ENCODE measurements at places on chromosomes 1 and 21.

- DNase-seq, result no peak
Observed at GRCh38 chr1:10733474-10734366, 62.7 kb downstream of the CASZ1 start.

- DNase-seq, result peak; percentile 91
Observed at GRCh38 chr1:23194119-23194984, 22.9 kb downstream of the HTR1D start.

DNA sequence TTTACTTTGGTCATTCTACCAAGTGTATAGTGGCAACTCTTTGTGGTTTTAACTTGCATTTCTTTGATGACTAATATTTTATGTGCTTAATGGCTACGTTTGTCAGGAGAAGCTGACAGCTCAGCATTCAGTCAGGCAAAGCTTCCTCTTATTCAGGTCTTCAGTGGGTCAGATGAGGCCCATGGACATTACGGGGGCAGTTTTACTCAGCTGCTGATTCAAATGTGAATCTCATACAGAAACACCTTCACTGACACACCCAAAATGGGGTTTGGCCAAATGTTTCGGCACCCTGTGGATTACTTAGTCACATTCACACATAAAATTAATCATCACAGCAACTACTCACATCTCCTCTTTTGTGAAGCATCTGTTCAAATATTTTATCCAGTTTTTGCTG is 104.9 kb upstream of the PLD5 start:
- no peak for DNase-seq

DNA sequence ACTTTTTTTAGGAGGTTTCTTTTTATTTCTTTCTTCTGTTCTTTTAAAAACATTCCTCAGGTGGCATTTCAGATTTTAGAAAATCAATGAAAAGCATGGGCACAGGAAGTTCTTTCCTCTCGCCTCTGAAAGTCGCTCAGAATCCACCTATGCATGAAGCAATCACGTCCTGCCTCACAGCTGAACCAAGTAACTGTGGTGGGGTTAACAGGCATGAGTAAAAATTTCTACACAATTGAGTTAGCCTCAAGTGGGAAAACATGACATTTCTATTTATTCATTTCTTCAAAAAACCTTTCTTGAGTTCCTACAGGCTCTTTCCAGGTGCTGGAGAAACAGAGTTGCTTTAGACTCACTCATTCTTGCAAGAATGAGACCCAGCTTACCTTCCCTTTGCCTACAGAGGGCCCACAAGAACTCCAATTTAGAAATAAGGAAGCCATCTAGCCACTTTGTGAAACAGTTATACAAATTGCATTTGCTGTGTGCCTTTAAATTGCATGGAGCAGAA is 508.9 kb upstream of the PKN2 start:
- no peak for DNase-seq

GRCh38 chr1:101444873-101445618 is 208.2 kb downstream of the S1PR1 start:
- no peak for DNase-seq

- no peak for DNase-seq
Observed at GRCh38 chr1:222182641-222183040, 365.3 kb downstream of the HHIPL2 start.

DNA sequence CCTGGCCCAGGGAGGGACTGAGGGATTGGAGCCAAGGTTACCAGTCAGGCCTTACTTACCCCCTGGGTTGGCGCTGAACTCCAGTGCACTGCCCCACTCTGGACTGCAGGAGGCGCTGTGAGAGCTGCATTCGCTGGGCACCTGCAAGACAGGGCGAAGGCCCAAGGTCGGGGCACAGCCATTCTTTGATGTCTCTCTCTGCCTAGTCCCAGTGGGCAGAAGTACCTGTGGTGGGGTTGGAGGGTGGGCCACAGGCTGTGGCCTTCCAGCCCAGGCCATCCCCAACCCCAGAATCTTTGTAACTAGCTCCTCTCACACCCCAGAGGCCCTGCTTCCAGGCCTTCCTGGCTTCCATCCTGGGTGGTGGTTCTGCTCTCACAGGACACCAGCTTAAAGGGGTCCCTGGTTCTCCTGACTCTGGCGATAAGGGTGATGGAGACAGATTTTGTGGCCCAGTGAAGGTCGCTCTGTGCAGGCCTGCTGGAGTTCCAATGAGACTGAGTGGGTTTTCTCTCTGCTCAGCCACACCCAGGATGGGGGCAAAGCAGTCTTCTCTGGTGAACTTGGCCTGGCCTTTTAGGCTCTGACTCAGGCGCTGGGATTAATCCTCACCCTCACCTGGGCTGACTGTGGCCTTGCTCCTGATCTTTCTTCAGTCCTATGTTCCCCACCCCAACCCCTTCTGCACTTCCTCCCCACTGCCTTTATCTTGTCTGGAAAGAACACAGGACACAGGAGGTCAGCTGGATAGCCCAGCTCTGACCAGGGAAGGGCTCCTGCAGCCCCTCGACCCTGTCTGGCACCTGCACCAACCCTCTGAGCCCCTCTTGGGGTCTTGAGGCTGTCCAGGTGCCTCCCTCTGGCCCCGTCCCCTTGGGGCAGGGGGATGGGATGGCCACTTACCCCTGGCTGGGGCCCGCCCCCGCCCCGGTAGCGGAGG is 954 bp downstream of the MYOG start:
- no peak for DNase-seq

DNA sequence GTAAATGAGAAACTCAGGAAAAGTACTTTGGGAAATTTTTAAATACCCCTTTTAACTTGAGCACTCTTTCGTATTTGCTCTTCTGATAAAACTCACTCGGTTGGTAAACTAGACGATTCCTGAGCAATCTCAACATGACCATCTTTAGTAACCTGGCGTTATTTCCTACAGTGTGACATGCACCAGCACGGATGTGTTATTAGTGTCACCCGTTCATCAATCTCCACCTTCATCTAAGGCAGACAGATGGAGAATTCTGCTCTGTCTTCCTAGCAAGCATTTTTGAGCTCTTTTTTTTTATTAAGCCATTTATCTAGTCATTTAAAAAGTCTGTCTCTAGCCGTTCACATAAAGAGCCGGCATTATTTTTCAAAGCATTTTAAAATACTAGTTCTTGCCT is 155.2 kb downstream of the DISP1 start:
- no peak for DNase-seq

DNA sequence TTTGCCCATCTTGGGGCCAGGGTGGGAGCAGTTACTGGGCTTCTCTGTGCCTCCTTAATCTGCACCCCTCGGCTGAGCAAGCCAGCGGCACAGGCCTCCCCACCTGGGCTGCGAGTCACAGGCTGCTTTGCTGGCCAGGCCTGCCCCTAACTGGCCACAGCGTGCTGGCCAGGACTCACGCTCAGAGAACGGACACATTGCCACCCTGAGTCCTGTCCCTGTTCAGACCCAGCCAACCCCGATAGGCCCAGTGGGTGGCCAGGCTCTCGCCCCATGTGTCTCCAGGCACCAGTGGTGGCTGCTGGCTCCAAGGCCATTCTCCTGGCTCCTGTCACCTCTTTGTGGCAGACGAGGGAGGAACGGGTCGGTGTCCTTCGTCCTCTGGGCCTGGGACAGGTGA is 61.3 kb downstream of the MORN1 start:
- no peak for DNase-seq

DNA sequence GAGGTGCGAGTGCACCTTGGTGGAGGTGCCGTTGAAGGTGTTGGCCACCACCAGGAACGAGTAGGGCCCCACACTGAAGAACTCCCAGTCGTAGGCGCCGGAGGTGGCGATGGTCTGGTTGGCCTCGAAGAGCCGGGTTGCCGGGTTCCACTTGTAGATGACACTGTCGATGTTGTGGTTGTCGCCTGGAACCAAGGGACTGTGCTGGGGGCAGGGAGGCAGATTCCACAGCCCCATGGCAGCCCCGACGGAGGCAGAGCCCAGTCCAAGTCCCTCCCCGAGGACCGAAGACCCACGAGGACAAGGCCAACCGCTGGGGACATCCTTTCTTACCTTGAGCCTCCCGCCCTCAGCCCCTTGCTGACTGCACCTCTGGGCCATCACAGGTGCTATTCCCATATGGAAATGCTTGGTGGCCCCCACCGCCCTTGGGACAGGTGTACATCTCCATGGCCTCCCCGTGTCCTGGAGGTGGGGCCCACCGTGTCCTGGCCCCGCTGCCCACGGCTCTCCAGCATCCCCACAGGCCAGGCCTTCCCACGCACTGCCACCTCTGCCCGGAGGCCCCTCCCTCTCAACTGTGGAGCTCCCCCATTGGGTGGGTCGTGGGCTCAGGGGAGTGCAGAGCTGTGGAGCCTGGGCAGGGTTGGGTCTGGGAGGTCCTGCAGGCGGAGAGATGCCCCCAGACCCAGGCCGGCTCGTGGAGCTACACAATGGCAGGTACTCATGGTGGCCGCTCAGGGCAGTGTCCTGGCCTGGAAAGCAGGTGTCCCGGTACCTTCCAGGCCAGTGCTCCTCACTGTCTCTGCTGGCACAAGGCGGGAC is 17.9 kb downstream of the KRTAP10-1 start:
- DNase-seq, result no peak

GRCh38 chr1:209761011-209761635 is 5.3 kb downstream of the TRAF3IP3 start:
- DNase-seq, result no peak

- DNase-seq, result no peak
Observed at GRCh38 chr21:37877888-37878684, 38.2 kb downstream of the KCNJ6 start.

GRCh38 chr1:91174734-91175133 is 152.9 kb upstream of the ZNF644 start:
- no peak for DNase-seq

DNA sequence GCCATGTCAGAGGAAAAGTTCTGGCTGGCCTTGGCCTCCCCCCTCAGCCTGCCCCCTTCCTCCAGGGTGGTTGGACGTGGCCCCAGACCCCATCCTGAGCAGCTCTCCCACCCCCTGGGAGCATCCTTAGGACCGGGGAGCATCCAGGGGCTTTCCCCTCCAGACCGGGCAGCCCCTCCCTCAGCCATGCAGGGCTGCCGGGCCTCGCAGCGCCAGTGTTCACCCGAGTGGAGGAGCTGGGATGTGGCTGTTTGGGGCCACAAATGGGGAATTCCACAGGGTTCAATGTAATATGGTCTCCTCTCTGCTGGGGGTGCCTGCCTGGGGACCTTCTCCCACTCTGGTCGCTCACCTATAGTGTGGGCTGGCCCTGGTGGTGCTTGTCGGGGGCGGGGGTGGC is 4.2 kb upstream of the PFKL start:
- no peak for DNase-seq

DNA sequence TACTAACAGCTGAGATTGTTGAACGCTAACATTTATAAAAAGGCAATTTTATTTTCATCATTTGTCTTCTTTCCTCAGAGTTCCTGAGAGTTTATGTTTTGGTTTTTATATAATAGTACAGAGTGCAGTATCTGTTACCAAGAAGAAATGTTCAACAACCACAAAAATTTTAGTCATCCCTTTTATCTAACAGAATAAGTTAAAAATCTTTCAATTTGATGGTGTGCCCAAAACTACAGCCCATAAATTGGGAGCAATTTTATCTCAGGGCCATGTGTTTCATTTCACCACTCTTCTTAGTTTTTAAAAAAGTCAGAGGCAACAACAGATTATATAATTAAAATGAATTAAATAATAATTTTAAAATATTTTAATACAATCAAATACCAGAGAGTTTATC is 37.1 kb downstream of the NEXN start:
- no peak for DNase-seq

DNA sequence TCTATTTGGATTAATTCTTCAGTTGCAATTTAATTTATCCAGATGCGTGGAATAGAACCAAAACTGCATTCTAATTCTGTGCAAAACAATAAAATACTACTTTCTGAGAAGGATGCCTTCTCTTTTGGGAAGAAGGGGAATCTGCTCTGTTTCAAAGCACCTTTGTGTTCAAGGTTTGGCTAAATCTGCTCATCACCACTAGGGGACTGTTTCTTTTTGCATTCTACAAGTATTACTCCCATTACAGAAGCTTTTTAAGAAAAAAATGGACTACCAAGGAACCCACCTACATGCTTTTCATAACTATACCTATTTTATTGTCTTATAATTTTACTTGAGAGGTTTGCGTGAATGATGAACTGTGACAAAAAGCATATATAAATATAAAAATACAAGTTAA is 18.2 kb downstream of the MRPS6 start:
- no peak for DNase-seq

- DNase-seq, result peak; percentile 7
Observed at GRCh38 chr1:180811886-180812285, 100.8 kb upstream of the KIAA1614 start.

- DNase-seq, result no peak
Observed at GRCh38 chr21:42436914-42437313, 33.2 kb downstream of the UBASH3A start.

GRCh38 chr1:29860681-29861080 is 624.4 kb downstream of the PTPRU start:
- no peak for DNase-seq

DNA sequence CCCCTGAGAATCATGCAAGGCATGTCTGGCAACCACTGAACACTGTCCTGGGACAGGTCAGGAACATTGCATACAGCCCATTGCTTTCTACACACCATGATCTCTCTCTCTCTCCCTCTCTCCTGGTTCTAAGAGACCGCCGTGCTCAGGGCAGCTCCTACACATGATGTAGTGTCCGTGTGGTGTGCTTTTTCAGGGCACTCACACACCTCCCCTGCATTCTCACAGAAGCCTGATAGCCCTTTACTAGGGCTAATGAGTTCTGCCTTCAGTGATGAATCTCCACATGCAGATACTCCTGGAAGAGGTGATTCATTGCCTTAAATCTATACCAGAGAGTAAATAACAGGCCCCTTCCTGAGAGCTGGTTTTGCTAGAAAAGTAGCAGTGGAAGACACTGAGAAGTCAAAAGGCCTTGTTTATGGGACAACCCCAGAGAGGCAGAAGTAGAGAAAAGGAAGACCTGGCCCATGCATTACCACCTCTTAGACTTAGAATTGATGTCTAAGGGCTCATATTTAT is 7.2 kb upstream of the OLFML2B start:
- no peak for DNase-seq

DNA sequence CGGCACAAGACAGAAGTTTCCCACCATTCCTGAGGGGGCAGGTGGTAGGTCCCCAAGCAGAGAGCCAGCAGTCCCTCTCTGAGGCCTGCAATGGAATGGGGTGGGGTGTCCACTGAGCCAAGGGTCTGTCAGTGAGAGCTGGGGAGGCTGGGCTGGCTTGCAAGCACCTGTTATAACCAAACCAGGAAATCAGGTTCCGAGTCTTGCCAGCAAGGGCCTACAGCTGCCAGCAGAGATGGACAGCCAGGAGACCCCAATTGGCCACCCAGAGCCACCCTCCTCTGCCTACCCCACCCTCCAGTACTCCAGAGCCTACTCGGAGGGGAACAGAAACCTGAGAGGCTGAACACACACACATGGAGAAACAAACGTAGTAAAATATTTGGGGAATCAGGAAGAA is 32.2 kb downstream of the PSEN2 start:
- DNase-seq, result no peak
